ENCODE measurements at places on chromosomes 4 and X.
A peak's percentile ranks its signal among the peaks of the same experiment; 100 is the strongest.

DNA sequence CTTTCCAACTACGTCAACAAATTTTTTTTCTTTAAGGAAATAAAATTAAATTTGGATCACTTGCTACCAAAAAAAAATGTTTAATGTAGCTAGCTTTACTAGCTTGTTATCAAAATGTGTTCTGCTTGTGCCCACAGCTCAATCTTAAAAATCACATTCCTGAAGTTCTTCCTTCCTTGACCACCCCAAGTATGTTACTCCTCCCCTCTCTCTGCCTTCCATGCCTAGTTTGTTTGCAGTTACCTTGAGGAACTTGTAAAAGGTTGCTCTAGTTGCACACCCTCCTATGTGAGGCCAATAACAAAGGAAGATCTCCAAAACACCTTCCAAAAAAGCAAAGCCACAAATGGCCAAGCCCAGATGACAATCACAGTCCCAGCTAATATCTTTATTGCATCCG lies 19.6 kb upstream of the TMEM184C start:
- DNase-seq, result no peak

GRCh38 chr4:168151327-168151726 lies 59.0 kb downstream of the ANXA10 start:
- no peak for DNase-seq

GRCh38 chrX:12896935-12897334 lies 9.5 kb upstream of the TLR8 start:
- no peak for DNase-seq

DNA sequence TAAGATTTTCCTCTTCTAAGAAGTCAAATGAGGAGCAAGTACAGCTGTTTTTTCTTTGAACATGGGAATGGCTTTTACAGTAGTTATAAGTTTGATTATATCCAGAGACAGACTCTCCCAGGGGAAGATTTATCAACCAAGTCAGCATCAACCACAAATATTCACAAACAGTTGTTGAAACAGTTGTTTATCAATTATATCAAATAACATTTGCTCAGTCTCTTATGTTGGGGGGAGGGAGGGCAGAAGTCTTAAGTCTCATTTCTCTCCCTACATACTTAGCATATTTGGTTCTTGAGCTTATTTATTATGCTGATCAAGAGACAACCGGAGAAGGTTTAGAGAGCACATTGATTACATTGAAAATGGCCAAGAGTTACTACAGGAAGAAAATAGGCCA lies 110.1 kb downstream of the FBXO8 start:
- no peak for DNase-seq

DNA sequence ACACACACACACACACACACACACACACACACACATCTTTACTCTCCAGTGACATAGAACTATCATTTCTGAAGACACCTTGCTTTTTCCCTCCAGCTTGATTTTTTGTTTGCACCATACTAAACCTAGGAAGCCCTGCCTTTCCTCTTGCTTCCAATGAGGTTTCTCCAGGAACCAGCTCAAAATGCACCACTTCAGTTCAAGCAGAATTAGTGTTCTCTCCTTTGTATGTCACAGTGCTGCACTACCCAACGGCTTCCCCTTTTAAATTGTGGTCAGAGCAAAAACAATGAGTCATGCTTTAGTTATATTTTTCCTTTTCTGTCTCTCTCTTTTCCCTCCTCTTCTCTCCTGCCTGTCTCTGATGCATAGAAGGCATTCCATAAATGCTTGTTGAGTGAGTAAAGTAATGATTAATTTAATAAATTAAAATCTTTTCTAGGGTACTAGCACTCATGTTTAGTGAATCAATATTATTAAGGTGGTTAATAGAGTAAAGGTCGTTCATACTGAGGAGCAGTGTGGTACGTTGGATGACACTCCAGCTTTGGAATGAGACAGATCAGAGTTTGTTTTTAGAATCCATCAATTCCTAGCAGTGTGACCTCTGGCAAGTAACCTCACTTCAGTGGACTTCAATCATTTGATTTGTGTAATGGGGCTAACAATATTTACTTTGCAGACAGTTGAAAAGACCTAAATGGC lies 5.9 kb downstream of the RTL3 start:
- DNase-seq, result no peak

- DNase-seq, result no peak
Observed at GRCh38 chr4:135411251-135411650, 1209.7 kb upstream of the PABPC4L start.

DNA sequence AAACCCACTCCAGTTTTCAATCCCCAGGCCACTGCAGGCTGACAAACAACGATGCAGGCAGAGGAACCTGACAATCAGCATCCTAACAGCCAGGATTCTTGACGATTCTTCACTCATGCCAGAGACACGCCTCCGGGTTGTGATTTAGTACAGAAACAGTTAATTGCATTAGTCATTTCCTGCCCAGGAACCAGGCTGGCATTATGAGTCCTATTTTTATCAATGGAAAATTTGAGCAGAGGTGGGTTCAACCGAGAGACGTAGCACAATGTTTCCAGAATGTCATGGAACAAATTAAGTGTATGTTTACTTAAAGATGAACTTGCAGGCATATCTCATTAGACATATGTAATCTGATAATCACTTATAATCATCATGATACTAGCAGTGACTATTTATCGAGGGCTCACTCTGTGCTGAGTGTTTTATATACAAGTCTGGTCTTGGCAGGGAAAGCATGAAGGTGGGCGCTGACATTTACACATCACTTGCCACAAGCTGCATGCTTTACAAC lies 159.7 kb downstream of the NSUN7 start:
- DNase-seq, result no peak

GRCh38 chr4:79207281-79207680 lies 118.6 kb downstream of the NAA11 start:
- no peak for DNase-seq

- no peak for DNase-seq
Observed at GRCh38 chrX:141652286-141652685, 46.3 kb downstream of the SPANXD start.

GRCh38 chr4:146640021-146640464 lies 1.4 kb downstream of the POU4F2 start:
- DNase-seq, result no peak

- no peak for DNase-seq
Observed at GRCh38 chr4:31417040-31417439, 696.9 kb downstream of the PCDH7 start.

GRCh38 chrX:118975831-118976598 lies 1.6 kb downstream of the LONRF3 start:
- DNase-seq, result peak; percentile 58

- DNase-seq, result no peak
Observed at GRCh38 chr4:185672618-185673017, 137.3 kb upstream of the PDLIM3 start.

- no peak for DNase-seq
Observed at GRCh38 chr4:138775489-138775888, 240.1 kb upstream of the NOCT start.

DNA sequence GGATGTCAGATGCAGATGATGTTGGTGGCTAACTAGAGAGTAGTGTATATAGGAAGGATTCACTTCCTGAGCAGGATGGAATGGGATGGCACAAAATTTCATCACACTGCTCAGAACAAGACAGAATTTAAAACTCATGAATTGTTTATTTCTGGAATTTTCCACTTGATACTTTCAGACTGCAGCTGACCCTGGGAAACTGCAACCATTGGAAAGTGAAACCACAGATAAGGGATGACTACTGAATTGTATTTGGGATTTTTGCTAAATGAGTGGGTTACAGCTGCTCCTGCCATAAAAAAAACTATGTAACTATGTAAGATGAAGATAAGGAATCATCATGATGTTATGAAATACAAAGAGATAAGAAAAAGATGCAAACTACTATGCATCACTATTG lies 51.4 kb downstream of the NPY5R start:
- DNase-seq, result no peak

DNA sequence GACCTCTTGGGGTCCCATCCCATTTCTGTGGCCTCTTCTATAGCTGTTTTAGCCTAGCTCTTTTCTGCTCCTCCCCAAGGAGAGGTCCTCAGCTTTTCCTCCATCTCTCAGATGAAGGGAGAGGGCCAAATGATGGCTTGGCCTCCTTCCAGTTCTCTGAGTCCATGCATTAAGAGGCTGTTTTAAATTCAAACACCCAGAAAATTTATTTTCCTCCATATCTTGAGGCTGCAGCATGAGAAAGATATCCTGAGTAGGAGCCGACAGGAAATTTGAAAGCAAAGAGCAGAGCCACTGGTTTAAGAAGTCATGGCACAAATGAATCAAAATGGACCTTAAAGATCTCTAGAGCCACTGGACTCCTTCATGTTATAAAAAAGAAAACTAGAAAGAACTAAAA lies 558.8 kb downstream of the MID1IP1 start:
- no peak for DNase-seq

DNA sequence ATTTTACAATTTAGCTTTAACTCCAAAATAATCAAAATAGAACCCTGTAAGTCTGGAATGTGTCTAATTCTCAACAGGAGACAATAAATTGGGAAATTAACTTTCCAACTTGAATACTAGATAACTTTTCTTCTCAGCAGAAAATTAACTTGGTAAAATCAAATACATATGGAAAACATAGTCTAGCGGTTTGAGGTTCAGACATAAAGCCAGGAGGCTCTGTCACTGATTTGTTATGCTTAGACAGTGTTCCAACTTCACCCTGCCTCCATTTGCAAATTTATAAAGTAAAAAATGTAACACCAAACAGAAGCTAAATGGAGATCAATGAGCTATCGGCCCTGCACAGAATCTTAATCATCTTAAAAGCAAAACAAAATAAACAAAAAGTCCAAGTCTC lies 46.3 kb downstream of the TBCK start:
- DNase-seq, result no peak

- DNase-seq, result no peak
Observed at GRCh38 chr4:80307774-80308465, 27.6 kb upstream of the CFAP299 start.

DNA sequence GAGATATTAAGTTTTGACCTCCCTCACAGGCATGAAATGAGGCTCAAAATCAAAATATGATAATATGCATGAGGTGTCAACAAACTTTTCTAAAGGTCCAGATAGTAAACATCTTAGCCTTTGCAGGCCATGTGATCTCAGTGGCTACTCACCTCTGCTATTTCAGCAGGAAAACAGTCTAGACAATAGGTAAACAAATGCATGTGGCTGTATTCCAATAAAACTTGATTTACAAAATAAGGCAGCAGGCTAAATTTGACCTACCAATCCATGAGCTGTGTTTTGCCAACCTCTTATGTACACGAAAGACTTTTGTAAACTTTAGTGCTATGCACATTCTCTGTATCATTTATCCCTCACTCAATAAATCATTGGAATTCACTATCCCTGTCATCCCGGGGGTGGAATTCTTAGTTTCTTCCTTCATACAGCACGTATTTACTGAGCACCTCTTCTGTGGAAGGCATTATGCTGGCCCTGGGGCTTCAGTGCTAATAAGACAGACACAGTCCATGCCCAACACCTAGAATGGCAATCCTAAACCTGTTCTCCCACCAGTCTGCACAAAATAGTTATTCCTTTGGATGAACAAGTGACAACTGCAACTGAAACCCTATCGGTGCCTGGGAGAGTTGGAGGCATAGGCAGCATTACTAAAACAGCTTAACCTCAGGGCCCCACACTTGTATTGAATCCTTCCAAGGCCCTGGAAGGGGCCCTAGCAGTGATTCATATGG lies 19.9 kb downstream of the MAGEB17 start:
- DNase-seq, result no peak

GRCh38 chrX:12949205-12949926 lies 25.5 kb upstream of the TMSB4X start:
- DNase-seq, result no peak

DNA sequence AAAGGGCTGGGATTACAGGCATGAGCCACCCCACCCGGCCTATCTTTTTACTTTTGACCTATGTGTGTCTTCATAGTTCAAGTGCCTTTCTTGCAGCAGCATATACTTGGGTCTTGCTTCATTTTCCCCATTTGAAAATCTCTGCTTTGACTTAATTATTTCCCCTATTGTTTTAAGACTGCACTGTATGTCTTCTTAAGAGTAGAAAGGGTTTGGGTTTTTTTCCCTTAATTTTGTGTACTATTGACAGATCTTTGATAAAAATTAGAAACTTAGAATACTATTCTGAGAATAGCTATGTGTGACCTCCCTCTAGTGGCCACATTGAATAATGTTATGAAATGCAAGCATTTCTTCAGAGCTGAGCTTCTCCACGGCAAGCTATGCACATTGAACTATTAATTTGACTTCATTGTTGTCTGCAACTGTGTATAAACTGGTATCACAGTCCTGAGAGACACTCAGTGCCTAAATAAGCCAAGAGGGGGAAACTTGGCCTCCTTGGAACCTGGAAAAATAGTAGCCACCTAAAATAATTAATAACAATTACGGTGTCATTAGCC lies 8.7 kb upstream of the SLC25A4 start:
- no peak for DNase-seq

- no peak for DNase-seq
Observed at GRCh38 chr4:53322696-53323095, 43.2 kb downstream of the SCFD2 start.

- DNase-seq, result no peak
Observed at GRCh38 chr4:60134099-60134498, 1066.0 kb upstream of the ADGRL3 start.

DNA sequence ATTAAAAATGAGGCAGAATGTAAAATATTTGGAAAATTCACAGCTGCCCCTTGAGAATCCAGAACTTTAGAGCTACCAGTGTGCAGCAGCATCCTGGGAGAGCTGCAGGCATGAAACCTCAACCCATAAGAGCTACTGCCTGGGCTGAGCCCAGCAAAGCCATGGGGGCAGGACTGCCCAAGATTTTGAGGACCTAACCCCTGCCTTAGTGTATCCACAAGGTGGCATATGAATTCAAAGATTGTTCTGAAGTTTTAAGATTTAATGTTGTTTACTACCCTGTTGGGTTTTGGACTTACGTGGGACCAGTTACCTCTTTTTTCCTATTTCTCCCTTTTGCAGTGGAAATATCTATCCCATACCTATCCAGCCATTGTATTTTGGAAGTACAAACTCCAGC lies 26.4 kb downstream of the CASP6 start:
- no peak for DNase-seq

- DNase-seq, result peak; percentile 15
Observed at GRCh38 chr4:24104158-24104565, 214.3 kb upstream of the PPARGC1A start.

GRCh38 chr4:180832073-180832472 lies 1411.1 kb upstream of the TENM3 start:
- no peak for DNase-seq

DNA sequence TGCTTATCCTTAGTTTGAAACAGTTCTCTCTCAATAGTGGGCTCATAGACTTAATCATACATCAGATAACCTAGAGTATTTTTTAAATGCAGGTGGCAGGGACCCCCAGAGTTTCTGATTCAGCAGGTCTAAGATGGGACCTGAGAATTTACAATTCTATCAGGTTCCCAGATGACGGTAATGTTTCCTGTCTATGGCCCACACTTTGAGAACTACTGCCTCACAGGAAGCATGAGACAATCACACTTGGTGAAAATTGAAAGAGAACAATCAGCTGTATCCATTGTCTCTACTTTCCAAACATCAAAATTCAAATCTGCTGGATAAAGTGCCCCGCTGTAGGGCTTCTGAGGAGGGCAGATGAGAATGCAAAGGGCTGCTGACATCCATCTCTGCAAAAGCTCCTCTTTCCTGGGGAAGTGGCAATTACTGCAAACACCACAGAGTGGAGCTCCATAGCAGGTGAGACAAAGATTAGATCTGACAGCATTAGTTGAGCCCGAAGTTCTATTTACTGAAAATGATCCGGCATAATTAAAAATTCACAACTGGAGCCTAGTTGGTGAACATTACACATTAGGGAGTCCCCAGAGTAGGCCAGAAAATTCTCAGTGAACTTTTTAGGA lies 187.8 kb upstream of the MBNL3 start:
- no peak for DNase-seq

All from heart right ventricle (tissue), 16 donors.